ENCODE measurements at places on chromosomes 11 and 22. TPM values are rescaled to one million over a fixed set of nuclear protein-coding genes. Genes with fewer than 3 reads are reported as not detected.

GRCh38 chr11:130159657-130160497 lies at the start of gene ST14:
Gene ST14, plus strand, starts transcription at chr11:130159782. Its CDS starts 198 bp downstream, at chr11:130159980.
- DNase-seq = no peak

GRCh38 chr11:13534358-13534757 lies 38.6 kb upstream of the PTH start:
- no peak for DNase-seq

- DNase-seq = no peak
These were observed 103.8 kb upstream of the CSNK2A3 start for GRCh38 chr11:11456866-11457265.

DNA sequence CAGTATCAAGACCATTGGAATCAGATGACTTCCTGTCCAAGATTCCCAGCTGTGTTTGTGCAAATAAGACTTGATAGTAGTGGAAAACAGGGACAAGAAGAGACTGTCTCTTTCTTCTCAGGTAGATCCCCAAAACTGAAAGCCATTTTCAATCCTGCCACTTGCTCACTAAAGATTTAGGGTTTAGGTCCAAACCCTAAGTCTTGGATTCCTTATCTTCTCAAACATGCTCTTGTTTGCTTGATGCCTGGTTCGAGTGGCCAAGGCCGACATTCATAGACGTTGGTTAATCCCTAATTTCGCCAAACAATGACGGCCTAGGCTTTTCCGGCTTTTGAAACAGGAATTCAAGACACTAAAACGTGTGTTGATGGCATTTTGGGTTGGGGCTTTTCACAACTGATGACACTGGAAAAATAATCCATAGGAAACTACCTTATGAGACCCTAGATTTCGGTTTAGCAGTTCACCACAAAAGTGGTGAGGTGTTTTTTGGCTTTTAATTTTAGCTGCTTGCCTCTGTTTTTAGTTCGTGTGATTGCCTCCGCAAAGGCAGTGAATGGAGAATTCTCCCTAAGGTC lies 1.0 kb upstream of the GTPBP1 start:
- peak; percentile 24 for DNase-seq

GRCh38 chr22:49373289-49373666 lies 454.4 kb downstream of the BRD1 start:
- DNase-seq = no peak

DNA sequence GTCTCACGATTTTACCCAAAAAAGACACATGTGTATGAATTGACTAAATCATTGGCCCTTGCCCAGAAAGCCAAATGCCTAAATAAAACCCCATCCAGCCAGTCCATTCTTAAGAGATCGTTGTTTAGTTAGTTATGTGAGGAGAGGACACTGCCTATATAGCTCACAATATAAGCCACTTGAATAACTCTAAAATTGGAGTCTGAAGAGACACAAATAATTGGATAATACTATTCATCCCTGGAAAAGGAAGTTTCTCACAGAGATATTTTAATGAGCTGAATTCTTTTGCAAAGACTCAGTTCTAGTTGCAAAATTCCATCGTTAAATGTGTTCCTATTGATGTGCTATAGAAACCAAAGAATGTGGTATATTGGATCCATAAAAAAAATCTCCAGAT lies 176.7 kb downstream of the SOX6 start:
- DNase-seq = peak; percentile 86

DNA sequence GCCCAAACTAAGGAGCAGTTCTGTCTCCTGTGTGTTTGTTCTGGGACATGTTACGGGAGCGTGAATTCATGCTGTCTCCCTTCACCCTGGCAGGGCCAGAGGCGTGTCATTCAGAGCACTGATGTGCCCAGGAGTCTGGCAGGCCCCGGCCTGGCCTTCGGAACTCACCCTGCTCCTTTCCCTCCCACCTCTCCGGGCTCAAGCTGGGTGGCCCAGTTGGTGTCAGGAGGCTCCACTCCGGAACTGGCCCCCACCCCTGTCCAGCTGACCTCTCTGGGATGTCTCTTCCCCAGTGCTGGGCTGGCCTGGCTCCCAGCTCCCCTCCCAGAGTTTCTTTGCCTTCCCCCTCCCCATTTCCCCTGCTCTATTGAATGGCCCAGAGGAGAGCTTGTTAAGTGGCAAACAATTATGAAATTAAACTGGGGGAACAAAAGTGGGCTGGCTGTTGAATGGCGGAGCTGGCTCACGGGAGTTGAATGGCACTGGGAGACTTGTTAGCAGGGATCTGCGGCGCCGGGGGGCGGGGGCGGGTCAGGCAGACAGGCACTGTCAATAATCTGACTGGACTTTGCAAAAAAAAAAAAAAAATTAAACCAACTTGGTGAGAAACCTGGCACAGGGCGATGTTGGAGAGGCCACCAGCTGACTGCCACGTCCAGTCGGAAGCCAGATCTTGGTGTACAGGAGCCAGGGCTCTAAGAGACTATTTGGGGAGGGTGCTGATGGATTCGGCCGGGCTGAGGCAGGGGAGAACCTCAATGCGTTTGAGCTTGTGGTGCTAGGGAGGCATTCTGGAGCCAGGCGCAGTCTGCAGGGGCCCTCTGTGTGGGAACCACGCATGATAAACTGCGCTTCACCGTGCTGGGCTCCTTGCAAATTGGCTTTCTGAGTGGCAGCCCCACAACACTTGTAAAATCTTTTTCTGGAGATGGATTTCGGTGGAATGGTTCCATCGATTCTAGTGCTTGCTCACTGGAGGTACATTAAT lies 1.3 kb downstream of the MPPED1 start:
- no peak for DNase-seq

DNA sequence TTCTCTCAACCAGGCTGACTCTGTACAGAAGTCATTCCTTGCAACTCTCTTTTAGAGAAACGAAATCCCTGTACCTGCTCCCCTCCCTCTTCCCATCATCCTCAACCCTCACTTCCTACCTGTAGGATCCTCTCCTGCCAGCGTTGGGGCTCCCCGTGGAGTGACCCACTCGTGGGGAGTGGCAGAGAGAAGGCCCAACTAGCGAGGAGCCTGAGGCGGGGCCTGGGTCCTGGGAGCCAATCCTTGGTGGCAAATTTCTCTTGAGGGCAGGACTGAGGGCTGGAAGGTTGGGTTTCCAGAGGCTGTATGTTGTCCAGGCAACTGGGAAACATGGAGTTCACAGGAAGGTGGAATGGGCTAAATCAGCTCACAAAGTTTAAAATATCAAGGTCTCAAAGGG lies 10.4 kb downstream of the NHERF4 start:
- DNase-seq = peak; percentile 57

DNA sequence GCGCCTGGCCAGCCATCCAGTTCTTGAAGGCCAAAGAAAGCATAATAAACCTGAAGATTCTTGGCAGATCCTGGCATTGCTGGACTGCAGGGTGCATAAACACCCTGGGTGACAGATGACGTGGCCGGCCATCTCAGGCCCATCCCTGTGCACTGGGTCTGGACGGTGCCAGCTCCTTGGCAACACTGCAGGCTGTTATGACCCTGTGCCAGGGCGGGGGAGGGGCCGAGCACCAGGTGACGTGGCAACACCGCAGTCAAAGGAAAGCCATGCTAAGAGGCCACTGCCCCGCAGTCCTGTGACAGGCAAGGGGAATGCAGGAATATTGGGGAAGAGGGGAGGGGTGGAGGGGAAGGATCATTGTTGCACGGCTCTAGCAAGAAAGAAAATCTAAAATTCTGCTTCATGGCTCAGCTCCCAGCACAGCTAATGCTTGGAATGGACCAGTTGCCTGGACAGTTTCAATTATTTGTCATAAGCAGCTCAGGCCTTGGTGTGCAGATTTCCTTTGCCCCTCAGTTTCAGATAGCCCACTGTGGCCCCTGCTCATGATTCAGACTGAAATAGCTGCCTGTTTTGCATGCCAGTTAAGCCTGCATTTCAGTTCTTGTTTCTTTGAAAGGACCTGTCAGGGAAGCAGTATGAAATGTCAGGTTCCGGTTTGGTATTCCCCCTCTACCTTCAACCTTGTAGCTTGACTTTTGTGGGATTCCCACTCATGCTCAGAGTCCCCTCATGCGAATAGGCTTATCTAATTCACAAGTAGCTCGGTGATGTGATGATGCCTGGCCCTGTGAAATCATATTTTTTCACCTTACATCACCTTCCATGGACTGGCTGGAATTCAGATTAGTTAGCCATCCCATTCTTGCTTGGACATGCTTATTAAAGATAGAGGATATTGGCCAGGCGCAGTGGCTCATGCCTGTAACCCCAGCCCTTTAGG lies 29.7 kb upstream of the DDX6 start:
- DNase-seq = no peak

- no peak for DNase-seq
These were observed 751 bp upstream of the WNT7B start for GRCh38 chr22:45977551-45978274.

GRCh38 chr11:132231656-132232347 lies 861.4 kb downstream of the NTM start:
- DNase-seq = no peak

GRCh38 chr22:24695561-24696511 lies 78.7 kb downstream of the PIWIL3 start:
- peak; percentile 9 for DNase-seq

DNA sequence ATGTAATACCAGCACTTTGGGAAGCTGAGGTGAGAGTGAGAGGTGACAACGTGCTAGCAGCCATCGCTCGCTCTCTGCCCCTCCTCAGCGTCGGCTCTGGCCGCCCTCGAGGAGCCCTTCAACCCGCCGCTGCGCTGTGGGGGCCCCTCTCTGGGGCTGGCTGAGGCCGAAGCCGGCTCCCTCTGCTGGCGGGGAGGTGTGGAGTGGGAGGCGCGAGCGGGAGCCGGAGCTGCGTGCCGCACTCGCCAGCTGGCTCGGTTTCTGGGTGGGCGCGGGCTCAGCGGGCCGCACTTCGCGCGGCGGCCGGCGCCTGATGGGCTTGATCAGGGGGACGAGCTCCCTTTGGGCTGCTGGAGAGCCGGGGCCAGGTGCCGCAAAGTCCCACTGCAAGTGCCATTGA lies 98.9 kb upstream of the UBASH3B start:
- DNase-seq = peak; percentile 31

DNA sequence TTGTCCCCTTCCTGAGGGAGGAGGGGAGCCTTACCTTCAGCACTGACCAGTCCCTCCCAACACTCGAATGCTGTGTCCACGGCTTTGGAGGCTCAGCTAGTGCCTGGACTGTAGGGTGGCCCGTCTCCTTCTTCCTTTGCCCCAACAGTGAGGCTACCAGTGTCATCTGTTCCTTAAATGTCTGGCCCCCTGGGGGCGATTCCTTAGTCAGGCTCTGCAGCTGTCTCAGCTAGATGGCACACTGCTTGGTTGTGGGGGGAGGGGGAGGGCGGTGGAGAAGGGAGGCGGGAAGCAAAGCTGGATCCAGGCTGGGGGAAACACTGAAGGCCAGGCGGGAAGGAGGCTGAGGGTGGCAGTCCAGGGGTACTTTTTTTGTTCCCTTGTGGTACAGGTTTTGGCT lies at the start of gene IGSF22:
Gene IGSF22 (minus strand): TSS at position 149 of the 400 bp plus-strand sequence. CDS start 1,952 bp downstream, outside the sequence.
- DNase-seq = peak; percentile 39

DNA sequence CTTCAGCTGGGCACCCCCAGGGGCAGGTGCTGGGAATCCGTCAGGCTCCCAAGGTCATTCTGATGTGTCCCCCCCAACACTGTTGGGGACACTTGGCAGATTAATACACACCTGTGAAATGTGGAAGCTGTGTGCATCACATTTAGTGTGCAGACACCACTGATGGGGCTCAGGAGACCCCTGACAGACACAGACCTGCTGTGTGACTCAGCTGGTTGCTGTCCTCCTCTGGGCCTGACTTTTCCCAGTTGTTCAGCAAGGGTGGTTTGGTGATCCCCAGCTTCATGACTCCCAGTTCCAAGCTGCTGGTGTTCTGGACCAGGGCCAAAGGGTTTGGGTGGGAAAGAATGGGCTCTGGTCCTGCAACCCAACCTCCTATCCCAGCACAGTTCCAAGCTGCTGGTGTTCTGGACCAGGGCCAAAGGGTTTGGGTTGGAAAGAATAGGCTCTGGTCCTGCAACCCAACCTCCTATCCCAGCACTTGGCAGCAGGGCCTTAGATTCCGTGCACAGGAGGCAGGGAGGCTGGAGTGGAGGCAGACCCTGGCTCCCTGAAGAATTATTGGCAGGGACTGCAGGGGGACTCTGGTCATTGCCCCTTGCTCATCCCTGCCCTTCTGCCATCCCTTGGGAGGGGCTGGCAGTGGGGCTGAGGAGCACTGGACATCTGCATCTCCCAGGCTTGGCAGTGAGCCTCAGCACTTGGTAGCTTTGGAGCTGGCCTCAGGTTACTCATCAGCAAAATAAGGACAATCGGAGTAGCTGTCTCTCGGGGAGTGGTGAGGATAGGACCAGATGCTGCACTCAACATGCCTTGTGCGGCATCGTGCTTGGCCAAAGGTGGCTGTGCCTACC lies 8.4 kb upstream of the OMP start:
- DNase-seq = no peak

- DNase-seq = no peak
These were observed 115.7 kb downstream of the SOX6 start for GRCh38 chr11:16240687-16241086.

DNA sequence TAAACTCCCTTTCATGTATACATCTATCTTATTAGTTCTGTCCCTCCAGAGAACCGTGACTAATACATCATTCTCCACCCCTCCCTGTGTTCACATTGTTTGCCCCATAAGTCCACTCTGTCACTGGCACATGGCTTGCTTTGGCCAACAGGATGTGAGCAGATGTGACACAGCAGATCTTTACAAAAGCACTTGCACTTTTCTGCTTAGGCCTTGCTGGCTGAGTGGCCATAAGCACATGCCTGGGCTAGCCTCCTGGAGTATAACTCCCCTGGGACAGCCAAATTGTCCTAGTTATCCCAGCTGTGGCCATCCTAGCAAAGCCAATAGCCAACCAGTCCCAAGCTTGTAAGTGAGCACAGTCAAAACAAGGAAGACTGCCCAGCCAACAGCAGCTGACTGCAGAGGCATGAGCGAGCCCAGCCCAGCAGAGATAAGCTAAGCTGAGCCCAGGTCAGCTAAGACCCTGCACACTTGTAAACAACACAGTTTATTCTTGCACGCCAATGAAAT lies 9.7 kb upstream of the RCN1 start:
- DNase-seq = peak; percentile 46

GRCh38 chr11:57303280-57303989 lies 21.3 kb downstream of the TNKS1BP1 start:
- no peak for DNase-seq

DNA sequence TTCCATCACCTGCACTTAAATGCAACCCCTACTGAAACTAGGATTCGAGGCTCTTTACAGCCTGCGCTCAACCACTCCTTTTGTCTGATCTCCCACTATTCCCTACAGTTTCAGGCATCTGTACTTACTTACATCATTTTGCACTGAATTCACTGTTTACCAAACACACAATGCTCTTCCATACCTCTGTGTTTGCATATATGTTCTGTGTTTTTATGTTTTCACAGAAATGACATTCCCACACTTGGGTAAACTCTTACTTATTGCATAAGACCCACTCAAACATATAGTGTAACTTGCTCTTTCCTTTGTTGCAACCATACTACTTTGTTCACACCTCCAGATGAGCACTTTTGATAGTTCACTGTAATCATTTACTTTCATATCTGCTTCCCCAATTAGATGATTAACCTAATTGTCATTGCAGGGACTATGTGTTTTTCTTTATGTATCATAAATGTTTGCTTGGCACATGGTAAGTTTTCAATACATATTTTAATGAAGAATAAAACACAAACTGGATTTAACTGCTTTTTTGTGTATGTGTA lies 54.6 kb downstream of the ZBTB44 start:
- no peak for DNase-seq

The SHANK3 gene
- 4.4 TPM for total RNA-seq

The CCDC73 gene
- not detected for total RNA-seq

The AQP11 gene
- 0.39 TPM for total RNA-seq

The USP35 gene
- 4.8 TPM for total RNA-seq

The CDC42EP1 gene
- 1.6 TPM for total RNA-seq

The ELMOD1 gene
- not detected for total RNA-seq

The MUC5B gene
- total RNA-seq = not detected

The INPP5J gene
- 4.8 TPM for total RNA-seq

The MUC6 gene
- not detected for total RNA-seq

The OTOG gene
- total RNA-seq = not detected

The SMTNL1 gene
- total RNA-seq = not detected
